ENCODE measurements at places on chromosomes 5 and 9.

DNA sequence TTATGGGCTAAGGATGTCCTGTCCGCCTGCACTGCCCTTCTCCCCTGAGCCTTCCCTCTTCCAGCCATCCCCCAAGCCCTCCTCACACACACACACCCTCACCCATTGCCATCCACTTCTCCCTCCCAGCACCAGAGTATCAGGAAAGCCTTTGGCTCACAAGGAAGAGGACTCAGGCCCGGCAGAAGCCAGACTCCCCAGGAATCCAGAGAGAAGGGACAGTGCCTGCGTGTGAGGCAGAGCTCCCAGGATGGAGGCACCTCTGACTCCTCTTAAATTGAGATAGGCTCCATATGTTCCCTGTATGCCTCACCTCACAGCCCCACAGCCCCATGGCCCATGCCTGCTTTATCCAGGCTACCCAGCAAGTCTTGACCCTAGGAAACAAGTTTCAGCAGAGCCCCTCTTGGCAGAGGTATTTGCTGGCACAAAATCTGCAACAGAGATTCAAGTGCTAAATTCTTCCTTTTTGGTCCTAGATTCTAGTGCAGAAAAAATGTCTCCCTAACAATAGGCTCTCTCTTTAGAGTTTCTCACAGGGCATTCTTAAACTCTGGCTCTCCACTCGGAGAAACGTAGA is 761 bp downstream of the IL17B start:
- no peak for DNase-seq

DNA sequence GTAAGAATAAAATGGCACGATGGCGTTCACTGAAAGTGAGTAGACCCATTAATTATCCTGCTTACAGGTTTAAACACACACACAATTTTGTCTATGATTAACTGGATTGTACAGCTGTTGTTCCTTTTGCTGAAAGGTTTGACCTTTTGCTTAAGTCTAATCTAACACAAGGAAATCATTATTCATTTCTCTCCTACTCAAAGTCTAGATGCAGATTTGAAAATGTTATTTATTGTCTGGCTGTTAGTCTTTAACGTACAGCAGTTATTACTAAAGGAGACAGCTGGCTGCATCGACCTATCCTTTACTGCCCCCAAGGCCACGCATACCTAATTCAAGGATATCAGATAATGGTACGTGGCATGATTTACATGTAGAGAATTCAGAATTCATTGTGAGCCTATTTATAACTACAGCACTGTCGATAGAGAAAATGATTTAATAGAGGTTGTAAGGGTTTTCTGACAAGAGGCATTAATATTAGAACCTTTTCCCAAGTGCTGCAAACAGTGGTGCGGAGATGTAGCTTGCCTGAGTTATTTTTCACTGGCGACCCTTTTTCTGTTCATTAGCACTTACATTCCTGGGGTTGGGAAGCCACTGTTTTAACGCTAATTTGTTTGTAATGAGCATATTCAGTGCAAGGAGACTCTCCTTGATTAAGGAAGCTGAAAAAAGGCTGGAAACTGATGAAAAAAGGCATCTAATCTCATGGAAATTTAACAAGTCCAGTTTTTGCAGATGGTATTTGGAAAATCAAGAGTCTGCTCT is 368.4 kb upstream of the GRAMD2B start:
- DNase-seq: no peak

GRCh38 chr5:131630208-131630962 is 4.6 kb downstream of the RAPGEF6 start:
- DNase-seq: peak; percentile 42

DNA sequence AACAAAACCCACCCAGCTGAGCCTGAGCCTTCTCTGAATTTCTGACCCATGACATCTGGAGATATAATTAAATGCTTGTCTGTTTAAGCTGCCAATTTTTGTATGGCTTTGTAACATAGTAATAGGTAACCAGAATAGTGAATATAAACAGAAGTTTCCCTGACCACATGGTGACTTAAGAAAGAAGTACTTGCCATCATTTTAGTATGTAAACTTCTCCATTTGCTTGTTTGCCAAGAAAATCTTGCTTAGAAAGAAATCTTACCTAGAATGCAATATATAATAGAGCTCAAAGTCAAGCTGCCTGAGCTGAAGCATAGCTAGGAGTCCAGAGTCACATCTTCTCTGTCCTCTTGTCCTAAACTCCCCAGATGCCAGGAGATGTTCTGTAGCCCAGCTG is 117.0 kb downstream of the PCSK1 start:
- no peak for DNase-seq
